ENCODE measurements at places on chromosomes 4 and X.

DNA sequence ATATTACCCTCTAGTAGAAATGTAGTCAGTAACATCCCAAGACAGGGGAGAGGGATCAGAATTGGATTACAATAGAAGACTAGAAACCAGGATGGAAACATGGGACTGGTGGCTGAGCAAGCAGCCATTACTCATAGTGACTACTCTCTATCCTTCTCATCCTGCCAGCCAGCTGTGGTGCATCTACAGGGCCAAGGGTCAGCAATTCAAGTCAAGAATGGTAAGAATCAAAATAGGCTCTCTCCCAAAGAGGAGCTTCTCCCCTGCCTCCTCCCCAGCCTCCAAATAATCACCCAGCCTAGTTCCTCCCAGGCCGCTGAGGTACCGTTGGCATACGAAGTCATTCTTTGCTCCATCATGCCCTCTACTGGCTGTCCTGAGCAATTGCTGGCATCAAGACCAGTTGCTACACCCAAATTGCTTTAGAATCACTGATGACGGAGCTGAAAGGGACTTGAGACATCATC lies 19.4 kb downstream of the AWAT2 start:
- peak; percentile 10 for DNase-seq

DNA sequence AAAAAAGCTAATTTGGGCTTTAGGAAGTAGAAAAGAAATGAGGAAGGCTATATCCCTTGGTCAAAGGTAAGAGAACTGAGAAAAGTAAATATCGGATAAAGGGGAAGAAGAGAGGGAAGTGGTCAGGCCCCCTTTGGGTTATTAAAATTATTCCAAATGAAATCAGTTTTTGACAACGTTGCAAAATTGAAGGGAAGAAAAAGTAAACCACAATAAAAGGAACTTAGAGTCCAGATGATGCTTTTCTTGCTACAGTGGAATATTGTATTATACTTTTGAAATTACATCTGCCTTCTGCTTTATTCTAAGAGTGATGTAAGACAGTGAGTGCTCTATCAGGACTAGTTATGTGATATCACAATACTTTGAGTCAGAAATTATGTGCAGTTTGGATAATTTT lies 59.4 kb upstream of the RBPJ start:
- no peak for DNase-seq

- no peak for DNase-seq
These were observed 60.1 kb downstream of the LRP2BP start for GRCh38 chr4:185335579-185335978.

- DNase-seq: no peak
These were observed 118.7 kb upstream of the PRPS2 start for GRCh38 chrX:12672367-12673106.

DNA sequence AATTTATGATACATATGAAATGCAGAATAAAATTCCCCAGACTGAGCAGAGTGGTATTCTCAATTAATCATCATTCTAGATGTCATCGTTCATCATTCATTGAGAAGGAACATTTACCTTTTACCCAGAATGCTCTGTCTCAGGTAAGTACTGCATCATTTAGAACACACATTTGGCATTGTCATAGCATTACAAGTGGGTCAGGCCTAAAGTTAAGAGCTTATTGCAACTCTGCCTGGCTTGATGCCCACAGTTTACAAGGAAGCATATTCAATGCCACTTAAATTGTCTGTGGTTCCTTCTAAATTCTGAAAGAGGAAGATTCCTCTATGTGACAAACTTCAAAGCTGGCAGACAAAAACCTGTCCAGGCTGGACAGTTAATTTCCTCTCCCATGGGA lies 87.3 kb downstream of the CAMK2D start:
- no peak for DNase-seq

GRCh38 chrX:24242649-24243175 lies 71.2 kb downstream of the SUPT20HL2 start:
- DNase-seq: no peak

GRCh38 chrX:120625371-120625770 lies 4.5 kb downstream of the C1GALT1C1 start:
- DNase-seq: no peak

- no peak for DNase-seq
These were observed 831.1 kb upstream of the PABPC4L start for GRCh38 chr4:135032670-135033069.

DNA sequence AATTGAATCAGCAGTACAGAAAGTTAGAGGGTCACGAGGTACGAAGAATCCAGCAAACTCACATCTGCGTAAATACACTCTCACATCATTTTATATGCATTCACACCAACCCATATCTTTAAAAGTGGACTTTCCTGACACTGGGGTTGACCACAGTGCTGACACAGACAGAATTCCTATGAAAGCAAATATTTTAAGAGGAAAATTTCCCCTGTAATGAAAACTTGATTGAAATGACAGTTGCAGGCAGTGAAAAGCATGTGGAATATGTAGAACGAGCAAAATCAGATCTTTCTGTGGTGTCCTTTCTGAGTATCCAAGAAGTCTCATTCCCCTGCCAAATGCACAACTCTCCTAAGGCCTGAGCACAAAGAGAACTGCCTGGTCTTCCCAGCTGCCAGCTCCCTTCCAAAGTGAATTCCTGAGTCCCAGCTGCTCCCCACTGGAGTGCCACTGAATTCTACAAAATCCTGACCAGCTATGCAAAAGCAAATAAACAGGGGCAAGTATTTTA lies 50.5 kb upstream of the FAM9C start:
- DNase-seq: no peak

- no peak for DNase-seq
These were observed 13.4 kb downstream of the SLC10A7 start for GRCh38 chr4:146508229-146508939.
